ENCODE measurements at places on chromosomes 7 and 10. TPM values are rescaled to one million over a fixed set of nuclear protein-coding genes. Genes with fewer than 3 reads are reported as not detected.

GRCh38 chr10:124019886-124020797, 73.3 kb downstream of the CHST15 start:
- no peak for DNase-seq

DNA sequence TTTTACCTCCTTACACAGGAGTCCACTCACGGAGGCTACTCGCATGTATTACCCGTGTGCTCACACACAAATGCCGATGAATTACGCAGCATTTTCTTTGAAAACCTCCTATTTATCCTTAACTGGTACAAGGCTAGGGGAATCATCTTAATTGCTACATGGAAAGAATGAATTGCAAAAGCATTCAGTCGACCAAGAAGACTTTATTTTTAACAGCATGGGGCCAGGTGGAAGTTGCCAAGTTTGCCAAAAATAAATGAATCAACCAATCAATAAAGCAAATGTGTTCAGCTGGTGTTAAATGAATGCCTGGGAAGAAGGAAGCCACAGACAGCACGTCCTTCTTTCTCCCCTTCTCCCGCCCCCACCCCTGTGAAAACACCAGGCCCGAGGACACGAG, 55.8 kb downstream of the CTBP2 start:
- DNase-seq, result no peak

DNA sequence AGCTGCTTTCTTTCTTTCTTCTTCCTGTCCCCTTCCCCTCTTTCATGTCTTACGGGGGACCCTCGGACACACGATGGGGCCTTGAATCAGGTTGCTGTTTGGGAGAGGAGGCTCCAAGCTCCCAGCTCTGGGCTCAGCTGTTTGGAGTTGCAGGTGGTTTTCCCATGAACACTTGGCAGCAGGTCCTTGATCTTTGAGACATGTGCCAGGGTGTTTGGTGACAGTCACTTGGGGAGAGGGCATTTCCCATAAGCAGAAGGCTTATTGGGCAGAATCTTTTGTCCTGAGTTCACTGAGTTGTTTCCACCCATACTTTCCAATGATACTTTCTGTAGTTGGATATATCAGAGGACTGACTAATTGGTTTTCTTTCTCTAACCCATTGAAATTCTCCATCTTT, 104.7 kb upstream of the SH2B2 start:
- no peak for DNase-seq

DNA sequence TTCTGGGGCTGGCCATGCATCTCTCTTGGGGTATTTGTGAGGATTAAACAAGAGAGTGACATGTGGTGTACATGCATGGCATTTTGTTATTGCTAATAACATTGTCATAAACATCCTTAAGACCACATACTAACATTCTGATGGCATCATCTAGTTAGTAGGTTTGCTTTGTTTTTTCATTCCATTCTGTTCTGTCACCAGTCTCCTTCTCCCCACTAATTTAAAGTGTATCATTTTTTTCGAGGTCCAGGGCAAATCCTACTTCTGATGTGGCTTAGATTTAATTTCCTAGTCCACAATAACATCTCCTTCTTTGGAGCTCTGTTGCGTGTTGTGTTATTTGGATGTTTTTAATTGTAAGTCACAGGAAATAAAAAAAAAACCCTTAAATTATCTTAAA, 248.1 kb downstream of the LRMDA start:
- no peak for DNase-seq

GRCh38 chr7:3370921-3371320, 69.9 kb downstream of the SDK1 start:
- no peak for DNase-seq

DNA sequence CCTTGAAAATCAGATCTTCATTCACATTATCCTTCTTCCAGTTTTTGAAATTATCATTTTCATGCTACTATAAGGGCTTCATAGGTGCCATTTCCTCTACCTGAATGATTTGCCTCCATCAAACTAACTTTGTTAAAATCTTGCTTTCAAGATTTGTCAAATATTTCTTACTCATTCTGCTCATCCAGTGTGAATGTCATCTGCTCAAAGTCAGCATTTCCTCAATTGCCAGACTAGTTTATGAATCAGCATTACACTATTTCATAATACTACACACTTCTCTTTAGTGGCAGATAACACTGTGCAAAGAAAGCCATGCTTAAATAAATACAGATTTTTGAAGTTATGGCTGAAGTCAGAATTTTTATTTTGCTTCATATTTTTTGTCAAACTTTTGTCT, 21.3 kb upstream of the LIPF start:
- DNase-seq, result no peak

The NEUROG3 gene
- total RNA-seq, result not detected

- no peak for DNase-seq
These were observed 15.1 kb downstream of the FAM53B start for GRCh38 chr10:124728830-124729661.

DNA sequence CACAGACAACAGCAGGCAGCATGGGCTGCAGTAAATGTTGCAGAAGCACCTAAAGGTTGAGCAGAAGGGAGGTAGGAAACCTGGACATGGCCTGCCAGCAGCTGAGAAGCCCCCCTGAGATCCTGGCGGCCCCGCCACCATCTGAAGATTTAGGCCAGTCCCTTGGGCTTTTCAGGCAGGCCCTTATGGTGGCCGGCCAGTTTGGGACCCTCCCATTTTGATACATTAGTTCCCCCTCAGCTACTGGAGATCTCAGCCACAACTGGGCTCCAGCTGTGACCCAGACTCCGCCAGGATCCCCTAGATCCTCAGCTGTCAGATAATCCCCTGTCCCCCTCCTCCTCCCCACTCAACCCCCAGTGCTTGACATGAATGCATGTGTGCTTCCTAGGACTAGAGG, 34.4 kb downstream of the ZNF783 start:
- no peak for DNase-seq

The PIK3CG gene
- 28.3 TPM for total RNA-seq

GRCh38 chr7:123784263-123784662, 35.5 kb upstream of the WASL start:
- DNase-seq, result no peak

- no peak for DNase-seq
These were observed 246.4 kb upstream of the GRB10 start for GRCh38 chr7:51029131-51029530.

- peak; percentile 24 for DNase-seq
These were observed 675 bp downstream of the ABRAXAS2 start for GRCh38 chr10:124802313-124802675.

DNA sequence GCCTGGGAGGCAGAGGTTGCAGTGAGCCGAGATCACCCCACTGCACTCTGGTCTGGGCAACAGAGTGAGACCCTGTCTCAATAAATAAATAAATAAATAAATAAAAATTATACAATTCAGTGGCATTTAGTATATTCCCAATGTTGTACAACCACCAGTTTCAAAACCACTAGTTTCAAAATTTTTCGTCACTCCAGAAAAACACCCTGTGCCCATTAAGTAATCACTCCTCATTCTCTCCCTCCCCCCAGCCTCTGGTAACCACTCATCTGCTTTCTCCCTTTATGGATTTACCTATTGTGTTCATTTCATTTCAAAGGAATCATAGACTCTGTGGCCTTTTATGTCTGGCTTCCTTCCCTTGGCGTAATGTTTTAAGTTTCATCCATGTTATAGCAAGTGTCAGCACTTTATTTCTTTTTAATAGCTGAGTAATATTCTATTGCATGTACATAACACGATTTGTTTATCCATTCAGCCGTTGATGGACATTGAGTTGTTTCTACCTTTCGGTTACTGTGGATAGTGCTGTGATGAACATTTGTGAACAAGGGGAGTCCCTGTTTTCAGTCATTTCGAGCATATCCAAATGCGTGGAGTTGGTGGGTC, 29.4 kb upstream of the GOLGA7B start:
- no peak for DNase-seq

- no peak for DNase-seq
These were observed 106.4 kb upstream of the TCF7L2 start for GRCh38 chr10:112843623-112844022.

- DNase-seq, result no peak
These were observed 24.2 kb upstream of the CHST3 start for GRCh38 chr10:71939861-71940474.

- DNase-seq, result no peak
These were observed 2.1 kb downstream of the NANOS1 start for GRCh38 chr10:119031496-119032059.

- DNase-seq, result no peak
These were observed 56.9 kb upstream of the NPY start for GRCh38 chr7:24227068-24227467.

DNA sequence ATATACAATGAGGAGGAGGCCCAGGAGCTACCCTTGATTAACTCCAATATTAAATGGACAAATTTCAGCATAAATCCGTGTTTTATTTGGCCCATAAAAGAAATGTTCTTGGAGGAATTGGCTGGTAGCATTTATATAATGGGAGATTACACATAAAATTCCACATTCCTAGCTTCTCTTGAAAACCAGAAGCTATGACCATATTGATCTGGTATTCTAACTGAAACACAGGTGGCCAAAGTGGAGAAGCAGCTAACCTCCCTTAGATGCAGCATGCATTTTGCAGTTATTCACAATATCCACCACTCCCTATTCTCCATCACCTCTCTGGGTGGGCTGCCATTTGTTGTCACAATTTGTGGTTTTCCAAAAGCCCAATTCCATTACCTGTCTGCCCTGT, 148.8 kb upstream of the CACNA2D1 start:
- DNase-seq, result no peak

DNA sequence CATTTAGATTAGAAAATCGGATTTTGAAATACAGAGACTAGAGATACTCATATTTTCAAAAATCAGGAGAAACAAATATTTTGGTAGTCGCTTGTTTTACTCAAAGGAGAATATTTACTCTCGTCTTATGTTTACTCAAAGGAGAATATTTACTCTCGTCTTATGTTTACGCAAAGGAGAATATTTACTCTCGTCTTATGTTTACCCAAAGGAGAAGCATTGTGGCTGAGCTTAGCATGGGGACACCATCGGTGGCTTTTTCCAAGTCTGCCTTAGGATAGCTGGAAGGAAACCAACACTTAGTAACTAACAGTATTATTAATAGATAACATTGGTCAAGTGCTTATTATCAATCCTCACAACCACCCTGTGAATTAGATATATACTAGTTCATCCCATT, 71.8 kb downstream of the SNX10 start:
- DNase-seq, result no peak

DNA sequence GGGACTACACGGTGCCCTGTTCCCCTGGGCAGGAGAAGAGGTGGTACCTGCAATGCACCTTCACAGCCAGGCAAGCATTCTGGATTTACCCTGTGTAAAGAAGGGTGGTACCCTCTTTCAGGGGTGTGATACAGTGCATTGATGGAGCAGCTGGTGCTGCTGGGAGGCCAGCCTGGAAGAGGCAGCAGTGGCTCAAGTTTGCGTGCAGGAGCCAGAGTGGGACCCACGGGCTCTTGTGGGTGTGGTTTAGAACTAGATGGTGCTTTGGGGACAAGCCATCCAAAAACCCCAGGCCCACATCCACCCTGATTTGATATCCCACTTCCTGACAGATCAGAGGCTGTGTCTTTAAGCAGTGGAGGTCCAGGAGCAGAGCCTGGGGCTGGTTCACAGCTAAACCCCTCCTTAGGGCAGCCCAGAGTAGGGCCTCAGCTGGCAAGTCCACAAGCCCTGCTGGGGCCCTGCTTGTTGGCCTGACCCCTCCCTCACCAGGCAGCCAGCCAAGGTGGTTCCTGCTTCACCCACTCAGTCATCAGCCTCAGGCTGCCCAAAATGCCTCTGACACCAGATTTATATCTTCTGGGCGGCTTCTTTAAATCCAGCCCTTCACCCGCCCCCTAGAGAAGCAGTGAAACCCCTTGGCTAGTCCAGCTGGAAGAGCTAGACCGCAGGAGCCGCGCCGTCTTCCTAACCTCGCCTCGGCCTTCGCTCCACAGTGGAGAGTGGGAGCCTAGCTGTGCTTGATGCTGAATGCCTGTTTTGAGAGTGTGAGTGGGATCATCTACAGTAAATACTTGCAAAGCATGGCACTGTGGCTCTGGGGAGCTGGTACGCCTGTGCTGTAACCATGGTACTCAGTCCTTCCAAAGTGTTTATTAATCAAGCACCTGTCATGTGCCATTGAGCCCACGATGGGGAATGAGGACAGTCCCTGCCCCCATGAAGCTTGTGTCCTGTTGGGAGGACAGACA, 1.4 kb upstream of the ASIC3 start:
- no peak for DNase-seq

- DNase-seq, result no peak
These were observed at the start of gene EGFR for GRCh38 chr7:55018361-55019190. Gene EGFR, plus strand, starts transcription at chr7:55019017. Its CDS starts 261 bp downstream, at chr7:55019278.

The ZNF736 gene
- total RNA-seq, result 28.8 TPM

DNA sequence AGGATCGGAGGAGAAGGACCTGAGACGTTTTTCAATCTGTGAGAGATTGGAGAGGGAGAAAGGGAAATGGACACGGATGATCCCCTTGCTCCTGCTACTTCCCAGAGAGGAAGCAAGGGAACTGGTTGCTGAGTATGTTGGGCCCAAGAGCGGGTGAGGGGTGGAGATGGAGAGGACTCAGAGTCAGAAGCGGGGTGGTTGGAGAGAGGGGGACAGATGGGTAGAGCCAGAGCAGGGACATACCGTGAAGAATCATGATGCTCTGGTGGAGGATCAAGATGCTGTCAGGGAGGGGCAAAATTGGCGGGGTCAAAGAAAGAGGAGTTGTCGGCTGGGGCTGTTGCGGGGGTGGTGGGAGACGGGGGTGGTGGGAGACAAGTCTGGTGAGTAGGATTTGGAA, 2.4 kb upstream of the CHST3 start:
- no peak for DNase-seq
